ENCODE measurements at places on chromosomes 6 and 20. TPM values are rescaled to one million over a fixed set of nuclear protein-coding genes. Genes with fewer than 3 reads are reported as not detected.
A peak's percentile ranks its signal among the peaks of the same experiment; 100 is the strongest.

- peak; percentile 29 for DNase-seq
Measured at GRCh38 chr6:43608310-43608763, 20.7 kb downstream of the GTPBP2 start.

GRCh38 chr20:31669876-31670275, 32.2 kb downstream of the COX4I2 start:
- DNase-seq = no peak

GRCh38 chr20:17538517-17539170, 7.5 kb upstream of the BFSP1 start:
- no peak for DNase-seq

GRCh38 chr6:158076548-158076947, 91.5 kb downstream of the SERAC1 start:
- DNase-seq = no peak

DNA sequence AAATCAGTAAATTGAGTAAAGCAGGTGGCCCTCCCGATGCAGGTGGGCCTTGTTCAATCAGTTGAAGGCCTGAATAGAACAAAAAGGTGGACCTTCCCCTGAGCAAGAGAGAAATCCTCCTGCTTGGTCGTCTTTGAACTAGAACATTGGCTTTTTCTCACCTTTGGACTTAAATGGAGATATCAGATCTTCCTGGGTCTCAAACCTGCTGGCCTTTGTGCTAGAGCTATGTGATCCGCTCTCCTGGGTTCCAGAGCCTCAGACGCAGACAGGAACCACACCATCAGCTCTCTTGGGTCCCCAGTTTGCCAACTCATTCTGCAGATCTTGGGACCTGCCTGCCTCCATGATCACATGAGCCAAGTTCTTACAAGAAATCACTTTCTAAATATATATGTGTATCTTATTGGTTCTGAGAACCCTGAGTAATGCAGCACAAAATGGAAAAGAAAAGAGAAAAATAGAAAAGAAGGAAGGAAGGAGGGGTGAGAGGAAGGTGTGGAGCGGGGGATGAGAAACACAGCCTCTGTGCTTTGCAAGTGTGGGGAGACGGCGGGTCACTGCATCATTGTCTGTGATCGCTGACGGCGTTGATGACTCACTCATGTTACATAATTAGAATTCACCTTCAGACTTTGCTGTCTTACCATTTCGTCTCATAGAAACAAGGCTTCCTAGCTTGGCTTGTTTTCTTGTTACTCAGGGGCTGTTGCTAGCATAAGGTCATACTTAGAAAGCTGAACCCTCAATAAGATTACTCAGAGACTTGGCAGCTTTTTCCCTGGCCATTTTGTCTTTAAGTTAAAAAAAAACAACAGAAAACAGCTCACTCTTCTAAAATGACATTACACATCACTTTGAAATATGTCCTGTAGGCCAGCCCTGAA, 85.7 kb upstream of the NEDD9 start:
- DNase-seq = peak; percentile 82

- no peak for DNase-seq
Measured at GRCh38 chr6:142469220-142469619, 167.4 kb downstream of the ADGRG6 start.

TMEM151B gene
- 0.25 TPM for polyA plus RNA-seq

- DNase-seq = no peak
Measured at GRCh38 chr20:33145521-33145920, 22.4 kb upstream of the BPIFA2 start.

GRCh38 chr20:58709013-58709702, 16.6 kb downstream of the NPEPL1 start:
- DNase-seq = no peak

GRCh38 chr20:53016071-53016470, 43.9 kb downstream of the TSHZ2 start:
- DNase-seq = no peak

- no peak for DNase-seq
Measured at GRCh38 chr6:139447656-139447975, 73.2 kb upstream of the CITED2 start.

SYNE1 gene
- 97.1 TPM for polyA plus RNA-seq

DNA sequence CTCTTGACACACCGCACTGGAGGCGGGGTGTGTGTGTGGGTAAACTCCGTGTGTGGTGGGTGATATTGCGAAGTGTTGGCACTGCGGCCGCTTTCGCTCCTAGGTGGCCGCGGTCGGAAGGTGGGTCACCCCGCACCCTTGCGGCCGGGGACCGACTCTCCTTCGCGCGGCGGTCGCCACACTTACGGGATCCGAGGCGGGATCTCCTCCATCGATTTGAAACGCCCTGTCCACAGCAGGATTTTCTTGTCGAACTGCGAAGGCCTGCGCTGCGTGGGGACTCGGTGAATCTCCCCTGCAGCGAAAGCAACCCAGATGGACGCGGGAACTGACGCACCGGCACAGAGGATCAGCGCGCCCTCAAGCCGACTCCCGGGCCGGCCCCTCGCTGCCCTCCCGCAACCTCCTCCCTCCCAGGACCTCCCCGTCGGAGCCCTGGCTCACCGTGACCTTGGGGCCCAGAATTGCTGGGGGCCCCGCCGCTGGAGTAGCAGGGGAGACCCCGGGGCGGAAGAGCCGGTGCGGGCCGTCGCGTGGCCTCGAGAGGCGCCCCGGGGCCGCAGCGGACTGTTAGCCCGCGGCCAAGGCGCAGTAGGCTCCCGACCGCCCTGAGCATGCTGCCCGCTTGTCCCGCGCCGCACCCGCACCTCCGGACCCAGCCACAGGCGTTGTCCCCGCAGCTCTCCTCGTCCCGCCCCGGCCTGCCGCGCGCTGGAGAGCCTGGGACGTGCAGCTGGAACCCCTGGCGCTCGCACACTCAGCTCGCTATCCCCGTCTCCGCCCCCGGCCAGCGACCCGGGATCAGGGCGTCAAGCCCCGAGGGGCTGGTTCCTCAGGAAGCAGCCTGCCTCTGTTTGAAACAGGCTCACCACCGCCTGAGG, at the start of gene FAM162B:
FAM162B (minus strand) TSS at position 759 of the 881 bp plus-strand sequence; CDS start at position 616, 143 bp downstream.
- DNase-seq = no peak

GRCh38 chr20:18852318-18852717, 38.7 kb downstream of the SCP2D1 start:
- no peak for DNase-seq

GRCh38 chr20:52004018-52004417, 187.6 kb downstream of the ZFP64 start:
- DNase-seq = no peak

THBD gene
- polyA plus RNA-seq = 4.8 TPM

CDSN gene
- 0.06 TPM for polyA plus RNA-seq

BPIFB4 gene
- 0.29 TPM for polyA plus RNA-seq

TCF15 gene
- 5.3 TPM for polyA plus RNA-seq

DNA sequence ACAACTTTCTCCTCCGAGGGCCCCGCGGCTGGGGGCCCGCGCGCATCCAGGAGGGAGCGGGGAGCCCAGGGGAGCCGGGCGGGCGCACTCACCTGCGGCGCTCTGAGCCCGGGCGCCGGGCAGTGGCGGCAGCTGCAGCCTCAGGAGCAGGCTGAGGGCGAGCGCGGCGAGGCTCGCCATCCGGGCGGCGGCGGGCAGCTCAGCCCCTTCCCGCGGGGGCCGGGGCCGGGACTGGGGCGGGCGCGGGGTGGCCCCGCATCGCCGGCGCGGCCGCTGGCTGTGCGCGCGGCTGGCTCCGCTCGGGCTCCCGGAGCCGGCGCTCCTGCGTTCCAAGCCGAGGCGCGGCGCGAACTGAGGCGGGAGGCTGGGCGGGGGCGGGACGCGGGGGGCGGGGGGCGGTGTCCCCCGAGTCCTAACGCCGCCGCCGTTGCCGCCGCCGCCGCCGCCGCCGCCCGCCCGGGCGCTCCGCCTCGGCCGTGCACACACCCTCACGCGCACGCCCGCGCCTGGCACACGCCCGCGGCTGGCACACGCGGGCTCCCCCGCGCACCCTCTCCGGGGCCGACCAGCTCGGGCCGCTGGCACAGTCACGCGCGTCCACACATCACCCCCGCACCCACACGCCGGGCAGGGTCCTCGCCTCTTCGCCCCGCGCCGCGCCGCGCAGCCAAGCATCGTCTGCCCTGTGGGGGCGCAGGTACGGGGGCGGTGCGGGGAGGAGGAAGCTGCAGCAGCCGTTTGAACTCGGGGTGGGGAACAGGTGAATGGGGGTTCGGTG, at the start of gene PTPRT:
PTPRT (minus strand) TSS at position 353 of the 778 bp plus-strand sequence; CDS start at position 180, 173 bp downstream.
- no peak for DNase-seq

BHLHE23 gene
- not detected for polyA plus RNA-seq

DNA sequence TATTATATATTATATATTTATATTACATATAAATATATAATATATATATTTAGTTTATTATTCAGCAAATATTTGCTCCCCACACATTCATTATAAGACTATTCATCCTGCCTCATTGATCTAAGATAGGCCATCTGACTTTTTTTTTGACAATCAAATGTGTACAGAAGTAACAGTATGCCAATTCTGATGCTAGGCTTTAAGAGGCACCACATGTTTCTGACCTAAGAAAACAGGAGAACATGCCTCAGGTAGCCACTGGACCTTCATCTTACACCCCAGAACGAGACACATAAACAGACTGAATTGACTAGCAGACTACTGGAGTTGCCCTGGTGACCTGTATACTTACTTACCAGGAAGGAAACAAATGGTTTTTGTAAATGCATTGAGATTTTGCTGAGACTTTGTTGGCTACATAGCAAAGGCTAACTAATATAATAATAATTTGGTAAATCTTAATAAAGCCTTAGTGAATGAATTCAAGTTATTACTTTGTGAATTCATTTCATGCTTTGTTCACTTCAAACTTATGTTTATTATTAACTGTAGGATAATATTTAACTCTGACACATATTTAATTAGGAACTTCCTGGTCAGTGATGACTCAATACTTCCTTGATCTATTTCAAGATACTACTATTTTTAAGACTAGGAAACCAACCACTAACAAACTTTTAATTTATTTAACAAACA, 13.4 kb upstream of the MYO6 start:
- no peak for DNase-seq

DNA sequence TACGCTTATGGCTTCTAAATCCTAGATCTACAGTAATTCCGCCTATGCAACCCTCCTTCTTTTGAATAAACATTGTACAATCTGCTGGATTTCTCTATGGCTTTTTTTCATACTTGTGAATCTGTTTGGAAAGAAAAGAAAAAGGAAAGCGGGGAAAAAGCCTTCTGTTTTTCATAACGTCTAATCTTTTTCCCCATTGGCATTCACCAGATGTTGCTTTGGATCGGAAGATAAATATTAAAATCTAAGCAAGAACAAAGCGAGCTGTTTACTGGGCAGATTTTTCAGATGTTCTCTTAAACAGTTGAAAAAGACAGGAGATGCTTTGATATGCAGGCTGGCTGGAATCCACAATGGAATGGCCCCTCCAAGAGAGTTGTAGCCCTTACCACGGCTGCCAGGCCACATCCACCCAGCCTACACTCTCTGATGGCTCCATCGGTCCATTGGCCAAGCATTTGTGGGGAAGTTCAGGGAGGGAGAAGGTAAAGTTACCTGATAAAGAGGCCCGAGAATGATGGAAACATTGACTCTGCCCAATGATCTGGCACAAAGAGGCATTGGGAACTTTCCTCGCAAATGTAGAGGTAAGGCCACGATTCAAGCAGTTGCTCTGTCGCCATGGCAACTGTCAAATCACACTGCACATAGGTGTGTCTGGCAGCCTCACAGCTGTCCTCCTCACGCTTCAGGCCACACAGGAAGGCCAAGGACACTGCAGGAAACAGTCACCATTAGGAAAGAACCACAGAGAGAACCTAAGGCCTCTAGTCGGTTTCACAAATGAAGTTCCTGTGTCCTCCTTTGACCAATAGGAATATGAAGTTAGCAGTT, 70.3 kb downstream of the PKHD1 start:
- no peak for DNase-seq

Measured in forelimb muscle (tissue), 1 donor.